ENCODE measurements at places on chromosomes 2 and 18.

DNA sequence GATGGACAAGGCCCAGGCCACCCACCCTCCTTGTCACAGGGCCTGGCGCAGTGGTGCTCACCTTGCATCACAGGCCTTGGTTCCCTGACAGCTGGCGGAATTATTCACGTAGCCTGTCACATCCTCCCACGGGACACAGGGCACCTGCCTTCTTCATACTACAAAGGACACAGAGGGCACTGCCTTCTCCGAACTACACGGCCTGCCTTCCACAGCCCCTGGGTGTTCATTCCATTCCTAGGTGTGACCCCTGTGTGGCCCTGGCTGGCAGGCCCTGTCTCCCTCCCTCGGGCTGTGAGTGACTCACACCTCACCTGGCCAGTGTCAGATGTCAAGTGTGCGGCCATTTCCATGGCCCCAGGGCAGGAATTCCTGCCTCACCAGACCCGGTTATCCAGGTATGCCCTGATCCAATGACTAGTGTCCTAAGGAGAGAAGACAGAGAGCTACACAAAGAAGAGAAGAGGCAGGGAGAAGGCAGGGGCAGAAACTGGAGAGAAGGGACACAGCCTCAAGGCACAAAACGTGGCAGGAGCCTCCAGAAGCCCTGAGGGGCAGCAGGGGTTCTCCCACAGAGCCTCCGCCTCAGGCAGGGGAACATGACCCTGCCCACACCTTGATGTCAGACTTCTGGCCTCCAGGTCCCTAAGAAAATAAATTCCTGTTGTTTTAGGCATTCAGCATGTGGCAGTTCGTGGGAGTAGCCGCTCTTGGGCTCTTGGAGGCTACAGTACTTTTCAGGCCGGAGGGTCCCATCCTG is 43.4 kb downstream of the MBP start:
- DNase-seq = no peak

GRCh38 chr2:40434731-40435271 is 17.1 kb downstream of the SLC8A1 start:
- no peak for DNase-seq

GRCh38 chr2:11359865-11360264 is 15.4 kb upstream of the ROCK2 start:
- no peak for DNase-seq

DNA sequence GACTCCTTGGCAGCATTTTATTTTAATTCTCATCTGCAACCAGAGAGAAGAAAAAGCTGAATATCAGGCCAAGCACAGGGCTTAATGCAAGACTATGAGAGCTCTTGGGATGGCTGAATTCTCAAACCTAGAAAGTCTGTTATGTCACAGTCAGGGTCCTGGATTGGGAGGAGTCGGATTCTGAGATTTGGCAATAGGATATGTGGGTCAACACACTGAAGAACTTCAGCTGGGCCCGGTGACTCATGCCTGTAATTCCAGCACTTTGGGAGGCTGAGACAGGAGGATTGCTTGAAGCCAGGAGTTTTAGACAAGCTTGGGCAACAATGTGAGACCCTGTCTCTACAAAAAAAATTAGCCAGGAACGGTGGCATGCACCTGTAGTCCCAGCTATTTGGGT is 102.4 kb downstream of the COL3A1 start:
- no peak for DNase-seq

DNA sequence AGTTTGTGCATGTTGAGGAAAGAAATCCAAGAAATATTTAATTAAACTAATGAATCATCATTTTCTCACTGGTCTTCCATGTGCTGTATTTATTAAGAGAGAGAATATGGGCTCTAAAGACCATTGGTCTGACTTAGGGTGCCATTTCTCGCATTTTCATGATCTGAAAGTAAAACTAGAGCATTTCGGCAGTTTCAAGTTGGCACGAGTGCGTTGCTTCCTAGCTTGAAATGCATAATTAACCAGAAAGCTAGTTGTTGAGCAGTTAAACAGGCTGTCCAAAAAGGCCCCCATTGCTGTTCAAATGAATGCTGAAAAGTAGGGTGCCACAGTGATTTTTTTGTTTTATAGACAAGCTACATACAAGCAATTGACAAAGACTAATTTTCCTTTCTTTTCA is 47.4 kb downstream of the SLC8A1 start:
- no peak for DNase-seq

DNA sequence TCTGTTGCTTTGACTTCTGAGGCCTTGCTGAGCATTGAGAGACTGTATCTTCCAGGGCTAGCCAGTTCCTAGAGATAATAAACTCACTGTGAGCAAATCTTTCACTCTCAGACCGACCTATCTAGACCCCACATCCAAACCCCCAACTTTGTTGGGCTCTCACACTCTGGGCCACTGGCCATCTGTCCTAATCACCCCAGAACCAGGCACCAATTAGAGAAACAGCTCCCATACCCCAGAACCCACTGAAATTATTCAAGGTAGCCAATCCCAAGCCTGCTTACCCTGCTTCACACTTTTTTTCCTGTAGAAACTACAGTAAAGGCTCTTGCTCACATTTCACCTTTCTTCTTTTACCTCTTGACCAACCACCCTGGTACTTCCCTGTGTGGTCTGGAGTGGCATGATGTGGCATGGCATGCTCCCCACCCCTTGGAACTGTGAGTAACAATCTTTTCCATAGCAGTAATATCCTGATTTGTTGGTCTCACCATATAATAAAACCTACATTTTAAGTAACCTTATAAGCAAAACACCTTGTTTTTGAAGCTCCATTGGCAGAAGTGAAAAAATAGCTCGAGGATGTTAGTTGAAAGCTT is 55.2 kb downstream of the ANKRD12 start:
- DNase-seq = no peak

- no peak for DNase-seq
Measured at GRCh38 chr2:42658306-42658705, 89.9 kb downstream of the MTA3 start.

DNA sequence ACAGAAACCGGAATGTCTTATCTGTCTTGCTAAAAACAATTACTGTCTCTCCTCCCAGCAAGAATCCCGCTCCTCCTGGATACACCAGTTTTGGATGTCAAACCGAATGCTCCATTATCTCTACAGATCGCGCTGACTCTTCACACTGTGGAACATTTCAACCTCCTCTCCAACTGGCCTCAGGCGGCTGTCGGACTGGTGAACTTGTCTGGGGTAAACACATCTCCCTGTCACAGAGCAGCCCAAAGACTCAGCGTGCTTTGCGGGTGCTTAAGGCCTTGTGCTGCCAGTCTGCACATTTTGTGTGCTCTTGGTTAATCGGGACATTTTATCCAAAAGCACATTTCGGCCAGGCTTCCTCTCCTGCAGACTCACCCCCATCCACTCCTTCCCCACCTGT is 173.1 kb downstream of the ICOS start:
- DNase-seq = no peak

DNA sequence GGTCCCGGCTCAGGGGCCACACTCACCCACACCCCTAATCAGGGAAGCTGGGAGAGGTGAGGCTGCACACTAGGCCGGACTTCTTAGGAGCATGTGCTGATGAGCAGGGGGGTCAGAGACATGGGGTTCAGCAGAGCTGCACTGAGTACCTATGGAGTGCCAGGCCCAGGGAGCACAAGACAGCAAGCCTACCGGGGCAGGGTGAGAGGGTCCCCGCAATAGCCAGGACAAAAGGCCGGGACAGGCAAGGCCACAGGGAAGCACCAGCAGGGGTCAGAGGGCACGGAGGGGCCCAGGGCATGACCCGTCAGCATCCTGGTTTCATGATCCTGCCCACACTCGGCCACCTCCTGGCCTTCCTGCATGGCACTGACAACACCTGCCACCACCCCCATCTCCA is 73.5 kb downstream of the TNS1 start:
- DNase-seq = no peak

DNA sequence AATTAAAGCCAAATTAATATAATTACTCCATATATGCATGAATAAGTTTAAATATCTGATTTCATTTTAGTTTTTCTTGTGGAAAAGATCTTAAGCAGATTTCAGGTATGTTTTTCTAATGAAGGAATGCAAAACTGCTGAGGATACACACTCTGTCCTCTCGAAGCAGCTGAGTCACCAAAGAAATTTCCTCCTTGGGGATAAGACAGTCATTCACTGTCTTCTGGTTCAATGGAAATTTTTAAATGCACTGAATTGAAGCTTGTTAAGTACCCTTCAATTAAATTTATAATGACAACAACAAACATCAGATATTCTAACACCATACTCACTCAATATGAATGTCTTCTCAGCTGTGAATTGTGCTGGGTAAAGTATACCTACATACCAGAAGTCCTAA is 101.5 kb upstream of the DNER start:
- DNase-seq = no peak

- DNase-seq = no peak
Measured at GRCh38 chr2:238847841-238848690, at the start of gene TWIST2. Gene TWIST2 (plus strand): TSS chr2:238848085. CDS start chr2:238848216, 131 bp downstream.

GRCh38 chr18:3448838-3449511 is 997 bp upstream of the TGIF1 start:
- peak; percentile 58 for DNase-seq

DNA sequence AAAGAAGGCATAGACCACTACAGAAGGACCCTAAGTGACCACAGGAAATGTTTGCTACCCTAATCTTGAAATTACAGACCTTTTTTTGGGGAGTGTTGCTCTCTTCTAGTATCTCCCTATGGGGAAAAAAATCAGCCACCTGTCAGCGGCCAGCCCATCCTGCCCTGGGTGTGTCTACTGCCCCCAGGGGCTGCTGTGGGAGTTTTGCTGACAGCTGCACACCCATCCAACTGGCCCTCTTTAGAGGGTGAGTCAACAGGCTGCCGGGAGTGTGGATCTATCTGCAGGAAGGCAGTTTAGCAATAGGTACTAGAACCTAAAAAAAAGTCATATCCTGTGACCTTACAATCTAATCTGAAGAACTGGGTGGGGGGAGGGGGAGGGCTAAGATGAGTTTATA is 796 bp upstream of the DYSF start:
- no peak for DNase-seq

DNA sequence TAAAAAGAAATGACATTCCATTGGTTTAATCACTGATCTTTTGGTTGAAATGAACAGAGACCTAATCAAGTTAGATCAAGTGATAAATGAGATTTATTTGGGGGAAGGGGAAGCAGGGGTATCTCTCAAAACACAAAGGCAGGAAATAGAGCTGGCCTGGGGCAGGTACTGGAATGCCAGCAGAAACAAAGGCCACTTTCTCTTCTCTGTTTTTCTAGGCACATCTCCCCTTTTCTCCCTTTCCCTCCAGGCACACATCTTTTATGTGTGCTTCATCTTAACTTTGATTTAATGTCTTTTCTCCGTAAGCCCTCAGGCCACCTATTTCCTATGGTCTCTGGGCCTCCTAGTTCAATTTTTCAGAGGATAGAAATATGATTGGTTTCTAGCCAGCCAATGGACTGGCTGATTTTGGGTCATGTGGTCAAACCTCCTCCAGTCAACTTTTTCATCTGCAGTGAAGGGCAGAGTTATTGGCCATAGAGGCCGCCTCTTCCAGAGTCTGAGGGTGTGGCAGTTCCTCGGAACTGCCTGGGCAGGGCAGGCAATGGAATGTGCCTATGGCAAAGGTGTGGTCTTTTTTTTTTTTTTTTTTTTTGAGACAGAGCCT is 58.9 kb upstream of the FAM136A start:
- DNase-seq = no peak

- DNase-seq = no peak
Measured at GRCh38 chr18:3667255-3668137, 217.5 kb downstream of the TGIF1 start.

DNA sequence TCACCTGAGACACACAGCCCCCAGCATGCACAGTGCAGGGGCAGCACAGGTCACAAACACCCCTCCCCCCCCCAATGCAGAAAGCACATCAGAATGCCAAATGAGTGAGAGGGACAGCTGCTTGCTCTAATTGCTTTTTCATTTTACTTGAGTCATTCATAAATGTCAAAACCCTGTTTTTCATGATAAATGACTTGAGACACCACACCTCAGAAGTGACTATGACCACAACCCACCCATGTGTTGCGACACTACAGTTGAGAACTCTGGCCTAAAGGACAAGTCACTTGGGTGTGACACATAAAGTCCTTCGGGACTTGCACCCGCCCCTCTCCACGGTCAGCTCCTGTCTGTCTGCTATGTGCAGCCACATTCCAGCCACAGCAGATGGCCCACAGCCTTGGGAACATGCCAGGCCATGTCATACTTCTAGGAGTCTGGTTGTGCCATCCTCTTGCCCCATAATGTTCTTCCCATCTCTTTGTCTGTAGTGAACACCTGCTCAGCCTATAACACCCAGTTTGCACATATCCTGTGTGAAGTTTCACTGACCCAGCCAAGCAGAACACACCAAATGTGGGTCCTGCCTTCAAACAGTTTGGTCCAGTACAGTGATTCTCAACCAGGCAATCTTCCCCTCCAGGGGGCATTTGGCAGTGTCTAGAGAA is 30.2 kb upstream of the RIOK3 start:
- no peak for DNase-seq

DNA sequence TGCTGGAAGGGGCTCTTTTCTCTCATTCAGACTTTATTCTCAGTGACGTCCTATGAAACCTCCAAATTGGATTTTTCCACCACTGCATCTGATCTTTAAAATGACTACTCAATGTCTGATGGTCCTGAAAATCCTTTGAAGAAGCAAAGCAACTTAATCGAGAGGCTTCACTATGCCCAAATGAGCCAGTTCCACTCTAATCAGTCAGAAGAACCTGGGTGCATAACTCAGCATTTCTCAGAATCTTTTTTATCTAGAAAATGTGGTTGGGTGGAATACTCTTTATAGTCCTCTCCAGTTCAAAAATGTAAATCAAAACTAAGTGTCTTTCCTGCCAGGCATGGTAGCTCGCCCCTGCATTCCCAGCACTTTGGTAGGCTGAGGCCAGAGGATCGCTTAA is 60.7 kb downstream of the PRELID3A start:
- DNase-seq = no peak

- DNase-seq = no peak
Measured at GRCh38 chr18:26723981-26724380, 141.5 kb downstream of the AQP4 start.

DNA sequence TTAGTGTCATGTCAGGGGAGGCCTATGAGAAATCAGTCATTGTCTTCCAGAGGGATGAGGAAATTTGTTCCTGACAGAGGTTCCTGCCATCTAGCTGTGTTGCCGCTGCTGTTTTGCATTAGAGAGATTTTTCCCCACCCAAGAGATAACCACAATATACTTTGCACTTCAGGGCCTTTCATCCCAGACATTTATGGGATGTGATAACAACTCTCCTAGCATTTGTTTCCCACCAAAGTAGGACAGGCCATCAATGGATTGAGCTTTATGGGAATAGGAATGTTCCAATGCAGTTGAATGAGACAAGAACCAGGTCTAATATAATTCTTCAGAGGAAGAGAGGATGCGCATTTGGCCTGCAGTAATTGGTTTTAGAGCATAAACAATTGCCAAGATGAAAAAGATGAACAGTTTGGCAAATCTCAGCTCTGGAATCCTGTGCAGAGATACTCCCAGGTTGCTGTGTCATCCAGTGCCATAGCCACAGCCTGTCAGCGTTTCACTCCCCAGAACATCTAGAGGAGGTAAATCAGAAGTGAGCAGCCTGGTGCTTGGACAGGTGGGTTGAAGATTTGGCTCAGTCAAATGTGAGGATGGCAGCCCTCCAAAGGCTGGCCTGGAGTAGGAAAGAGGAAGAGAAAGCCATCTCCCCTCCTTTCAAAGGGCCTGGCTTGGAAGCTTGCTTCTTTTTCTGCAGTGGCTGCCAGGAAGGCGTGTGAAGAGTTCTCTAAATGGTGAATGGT is 93.7 kb upstream of the SETBP1 start:
- DNase-seq = no peak

GRCh38 chr2:84290537-84290936 is 168.5 kb downstream of the SUCLG1 start:
- DNase-seq = no peak

All from activated CD4-positive, alpha-beta T cell treated with anti-CD3 and anti-CD28 coated beads for 4 hours (primary cell).